NCI-H2171 (cell line): ENCODE measurements at places on chromosomes 16 and 17.

- no peak for DNase-seq
These were observed 5.5 kb upstream of the CDIPT start for GRCh38 chr16:29868396-29869009.

GRCh38 chr16:1343428-1344242 is 8.0 kb downstream of the TSR3 start:
- DNase-seq = no peak

GRCh38 chr16:1300664-1301476 is 8.6 kb upstream of the UBE2I start:
- DNase-seq = no peak

DNA sequence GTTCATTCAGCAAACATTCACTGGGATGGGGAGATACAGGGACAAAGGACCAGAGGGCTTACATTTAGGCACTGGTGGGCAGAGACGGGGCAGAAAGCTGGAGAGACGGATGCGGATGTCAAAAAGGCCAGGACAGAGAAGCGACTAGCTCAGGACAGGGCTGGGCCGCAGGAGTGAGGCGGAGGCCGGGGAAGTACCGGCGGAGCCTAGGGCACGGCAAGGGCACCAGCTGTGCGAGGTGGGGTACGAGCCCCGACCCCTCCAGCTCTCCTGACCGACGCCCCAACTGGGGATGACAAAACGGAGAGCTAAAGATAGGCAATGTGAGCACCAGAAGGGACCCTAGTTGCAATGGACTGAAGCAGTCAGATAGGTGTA is 3.9 kb upstream of the SGCA start:
- no peak for DNase-seq

GRCh38 chr16:29148867-29149272 is 164.0 kb downstream of the LAT start:
- no peak for DNase-seq

- DNase-seq = no peak
These were observed 4.8 kb downstream of the TBC1D16 start for GRCh38 chr17:80030730-80031410.

- no peak for DNase-seq
These were observed 58.3 kb downstream of the USP32 start for GRCh38 chr17:60333628-60334031.

DNA sequence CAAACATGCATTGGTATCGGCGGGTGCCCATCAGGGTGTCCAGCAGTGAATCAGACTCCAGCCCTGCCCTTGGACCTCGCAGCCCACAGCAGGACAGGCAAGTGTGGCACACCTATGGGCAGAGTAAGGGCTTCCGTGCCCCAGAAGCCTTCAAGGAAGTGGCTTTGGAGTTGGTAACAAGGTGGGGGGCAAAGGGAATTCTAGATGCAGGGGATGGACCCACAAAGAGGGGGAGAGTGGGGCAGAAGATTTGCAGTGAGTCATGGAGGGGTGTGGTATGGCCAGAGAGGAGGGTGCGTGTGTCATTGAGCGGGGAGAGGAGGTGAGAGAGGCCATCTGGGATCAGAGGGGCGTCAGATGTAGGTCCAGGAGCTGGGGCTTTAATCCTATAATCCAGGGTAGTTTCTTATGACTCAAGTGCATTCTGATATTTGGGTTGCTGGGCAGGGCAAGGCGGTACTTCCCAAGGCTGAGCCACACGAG is 8.5 kb upstream of the SPNS2 start:
- DNase-seq = no peak

GRCh38 chr17:28008513-28008912 is 34.0 kb upstream of the NLK start:
- DNase-seq = no peak

- DNase-seq = no peak
These were observed 50.9 kb downstream of the CDH11 start for GRCh38 chr16:65070831-65071432.

GRCh38 chr16:2511996-2512734 is 1.6 kb upstream of the ATP6V0C start:
- no peak for DNase-seq

DNA sequence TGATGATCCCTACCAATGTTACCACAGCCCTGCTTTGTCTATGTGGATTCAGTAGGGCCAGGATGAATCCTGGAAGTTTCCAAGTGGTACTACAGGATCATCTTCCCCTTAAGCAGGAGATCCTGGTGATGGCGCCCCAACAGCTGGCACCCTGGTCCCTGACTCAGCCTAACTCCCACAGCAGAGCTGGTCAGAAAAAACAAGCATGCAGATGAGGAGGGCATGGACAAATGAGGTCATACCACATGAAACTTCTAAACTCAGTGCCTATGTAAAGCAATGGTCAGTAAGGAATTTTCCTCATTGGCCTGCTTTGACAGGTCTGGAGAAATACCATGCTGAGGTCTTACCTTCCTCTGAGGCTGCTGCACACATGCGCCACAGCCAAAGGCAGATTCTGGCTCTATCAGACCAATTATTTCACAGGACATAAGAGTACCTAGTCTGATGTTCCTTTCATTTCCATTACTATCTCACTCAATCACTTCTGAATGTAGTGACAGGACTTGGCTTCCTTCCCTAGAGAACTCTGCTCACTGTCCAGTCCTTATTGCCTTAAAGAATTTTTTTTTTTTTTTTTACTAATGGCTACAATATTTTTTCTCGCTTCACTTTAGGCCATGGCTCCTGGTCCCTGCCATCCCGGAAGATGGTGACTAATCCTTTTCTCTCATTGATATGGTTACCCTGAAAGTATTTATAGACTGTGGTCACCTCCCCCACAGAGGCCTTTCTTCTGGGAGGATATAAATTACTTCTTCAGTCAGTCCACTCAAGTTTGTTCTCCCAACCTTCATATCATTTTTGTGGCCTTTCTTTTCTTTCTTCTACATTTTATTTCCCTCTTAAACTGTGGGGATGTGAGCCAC is 525.2 kb upstream of the PSMD7 start:
- DNase-seq = no peak

GRCh38 chr17:1710807-1711553 is 803 bp upstream of the TLCD2 start:
- no peak for DNase-seq

DNA sequence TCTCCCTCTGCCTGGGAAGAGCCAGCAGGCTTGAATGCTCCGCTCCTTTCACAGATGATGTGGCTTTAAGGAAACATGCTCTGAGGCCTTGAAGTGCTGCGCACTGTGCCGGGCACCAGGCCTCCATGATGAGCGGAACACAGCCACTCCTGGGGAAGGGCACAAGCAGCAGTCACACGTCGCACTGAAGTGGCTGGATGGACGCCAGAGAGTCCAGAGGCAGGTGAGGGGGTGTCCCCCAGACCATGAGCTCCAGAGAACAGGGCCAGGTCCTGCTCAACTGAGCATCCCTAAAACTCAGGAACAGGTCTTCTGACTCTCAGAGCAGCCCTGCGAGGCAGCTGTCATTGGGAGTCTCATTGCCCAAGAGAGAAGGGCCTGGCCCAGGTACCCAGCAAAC is 35.6 kb downstream of the PEMT start:
- no peak for DNase-seq

DNA sequence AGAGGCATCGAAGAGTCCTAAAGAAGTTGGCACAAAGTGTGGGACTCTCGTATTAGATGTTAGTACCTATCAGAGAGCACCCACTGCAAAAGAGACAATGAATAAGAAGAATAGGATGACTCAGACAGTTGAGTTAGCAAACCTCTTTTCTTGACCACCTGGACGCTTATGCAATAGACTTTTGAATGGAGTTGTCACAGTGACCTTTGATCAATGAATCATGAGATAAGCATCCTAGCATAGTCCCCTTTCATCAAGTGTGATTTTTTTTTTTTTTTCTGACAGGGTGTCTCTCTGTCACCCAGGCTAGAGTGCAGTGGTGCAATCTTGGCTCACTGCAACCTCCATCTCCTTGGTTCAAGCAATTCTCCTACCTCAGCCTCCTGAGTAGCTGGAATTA is 1417.9 kb upstream of the GOT2 start:
- DNase-seq = no peak

DNA sequence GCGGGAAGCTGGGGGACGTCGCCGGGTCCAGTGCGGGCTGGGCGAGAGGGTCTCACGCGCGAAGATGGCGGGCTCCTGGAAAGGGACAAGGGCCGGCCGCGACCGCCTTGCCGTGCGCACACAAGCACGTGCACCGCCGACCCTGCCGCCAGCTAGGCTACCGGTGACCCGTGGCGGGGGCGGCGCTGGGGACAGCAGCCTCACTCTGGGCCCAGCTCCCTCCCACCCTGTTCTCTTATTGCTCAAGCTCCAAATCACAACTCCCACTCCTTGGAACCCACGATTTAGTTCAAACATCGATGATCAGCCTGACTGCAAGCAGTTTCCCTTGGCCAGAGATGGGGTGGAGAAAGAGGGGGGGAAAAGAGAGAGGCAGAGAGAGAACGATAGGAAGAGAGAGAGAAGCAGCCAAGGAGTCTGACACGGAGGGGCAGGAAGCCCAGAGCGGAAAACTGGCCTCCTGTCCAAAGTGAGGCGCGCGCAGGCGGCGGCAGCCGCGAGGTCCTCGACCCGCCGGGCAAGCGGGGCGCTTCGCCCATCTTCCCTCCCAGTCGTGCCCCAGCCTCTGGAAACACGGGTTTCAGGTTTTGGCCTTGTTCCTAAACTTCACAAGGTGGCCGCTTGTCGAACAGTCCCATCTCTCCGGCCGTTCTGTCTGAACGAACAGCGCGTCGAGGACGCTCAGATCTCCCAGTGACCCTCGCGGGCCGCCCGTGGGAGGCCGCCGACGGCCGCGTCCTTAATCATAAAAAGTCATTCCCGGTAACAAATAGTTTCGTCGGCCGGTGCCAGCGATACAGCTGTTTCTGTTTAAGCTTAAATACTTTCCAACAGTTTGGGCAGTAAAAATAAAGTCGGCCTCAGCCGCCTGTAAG is 1.7 kb upstream of the CBX8 start:
- DNase-seq = no peak

DNA sequence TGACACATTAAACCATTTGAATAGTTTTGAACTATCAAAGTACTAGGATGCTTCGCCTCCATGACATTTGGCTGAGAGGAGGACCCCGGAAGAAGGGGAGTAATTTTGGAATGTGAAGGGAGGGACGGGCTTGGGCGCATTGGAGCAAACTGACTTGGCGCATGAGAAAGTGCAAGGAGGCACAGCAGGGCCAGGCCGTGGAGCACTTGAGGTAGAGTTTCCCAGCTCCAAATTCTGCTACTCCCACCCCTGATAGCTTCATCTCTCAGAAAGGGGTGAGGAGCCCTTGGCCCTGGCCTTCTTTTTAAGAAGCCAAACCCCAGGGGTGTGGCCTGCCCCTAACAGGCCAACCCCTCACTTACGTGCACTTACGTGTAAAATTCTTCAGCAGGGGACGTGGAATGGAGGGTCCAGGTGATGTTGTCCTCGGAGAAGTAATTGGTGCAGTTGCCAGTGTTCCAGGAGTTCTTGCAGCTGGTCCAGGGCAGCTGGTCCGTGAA is 17.7 kb downstream of the SLC6A4 start:
- DNase-seq = no peak

GRCh38 chr16:86082418-86083030 is 183.6 kb downstream of the IRF8 start:
- DNase-seq = no peak

- no peak for DNase-seq
These were observed 73.2 kb downstream of the AIPL1 start for GRCh38 chr17:6361733-6362132.
